ENCODE measurements at places on chromosomes 5 and 9. TPM values are rescaled to one million over a fixed set of nuclear protein-coding genes. Genes with fewer than 3 reads are reported as not detected.
A peak's percentile ranks its signal among the peaks of the same experiment; 100 is the strongest.

Gene ZFP37
- total RNA-seq = 10.1 TPM

DNA sequence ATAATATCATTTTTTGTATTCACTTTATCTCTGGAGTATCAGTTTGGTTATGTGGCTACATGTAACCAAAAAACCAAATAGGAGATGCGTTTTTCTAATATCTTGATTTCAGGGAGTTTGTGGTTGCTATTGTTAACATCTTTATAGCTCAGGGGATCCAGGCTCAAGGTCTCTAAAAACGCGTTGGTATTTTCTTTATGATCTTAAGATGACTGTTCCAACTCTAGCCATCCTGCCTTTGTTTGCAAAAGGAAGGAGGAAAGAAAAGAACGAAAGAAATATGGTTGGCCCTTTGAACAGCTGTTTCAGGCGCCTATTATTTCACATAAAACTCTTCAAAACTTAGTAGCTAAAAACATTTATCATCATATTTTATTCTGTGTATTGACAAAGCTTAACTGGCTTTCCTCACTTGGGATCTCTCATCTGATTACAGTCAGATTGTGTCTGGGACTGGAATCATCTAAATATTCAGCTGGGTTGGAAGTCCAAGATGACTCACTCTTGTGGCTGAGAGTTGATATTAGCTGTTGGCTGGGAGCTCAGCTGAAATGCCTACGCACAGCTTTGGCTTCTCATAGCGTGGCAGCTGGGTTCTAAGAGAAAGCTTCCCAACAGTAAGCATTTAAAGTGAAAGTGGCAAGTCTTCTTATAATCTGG is 60.1 kb downstream of the FAM174A start:
- peak overlapping the region; percentile 69 for H3K27ac ChIP-seq
- no peaks in the 10 kb centered on the region for H3K36me3 ChIP-seq
- DNase-seq = peak; percentile 87
- peaks cover 11% of the 10 kb centered on the region for H3K4me1 ChIP-seq
- peak overlapping the region; percentile 31 for H3K4me3 ChIP-seq
- H3K27me3 ChIP-seq = no peaks in the 10 kb centered on the region

DNA sequence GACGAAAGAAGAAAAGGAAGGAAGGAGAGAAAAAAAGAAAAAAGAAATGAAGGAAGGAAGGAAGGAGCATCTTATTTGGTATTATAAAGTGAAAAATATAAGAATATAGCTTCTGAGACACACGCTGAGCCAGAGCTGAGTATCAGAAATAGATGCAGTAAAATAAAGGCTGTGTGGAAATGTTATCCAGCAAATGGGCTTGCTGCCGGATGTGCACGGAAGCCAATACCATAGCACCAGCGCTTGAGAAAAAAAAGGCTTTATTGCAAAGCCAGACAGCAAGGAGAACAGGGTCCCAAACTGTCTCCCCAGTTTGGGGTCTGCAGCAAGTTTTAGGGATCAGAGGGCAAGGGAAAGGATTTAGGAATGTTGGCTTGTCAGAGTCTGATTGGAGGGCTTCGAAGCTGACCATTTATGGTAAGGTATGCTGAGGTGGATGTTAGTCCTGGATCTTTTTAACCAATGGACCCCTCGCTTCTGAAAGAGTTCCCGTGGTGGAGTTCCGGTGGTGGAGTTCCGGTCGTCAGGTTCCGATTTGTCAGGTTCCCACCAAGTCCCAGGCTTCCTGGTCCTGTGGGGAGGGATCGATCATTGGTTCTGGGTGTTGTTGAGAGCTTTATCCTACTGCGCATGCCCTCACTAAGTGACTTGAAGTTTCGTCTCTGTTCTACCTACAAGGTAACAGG is 70.4 kb downstream of the SFXN1 start:
- H3K4me3 ChIP-seq = no peak overlapping the region
- H3K27me3 ChIP-seq = no peaks in the 10 kb centered on the region
- H3K4me1 ChIP-seq = no peaks in the 10 kb centered on the region

DNA sequence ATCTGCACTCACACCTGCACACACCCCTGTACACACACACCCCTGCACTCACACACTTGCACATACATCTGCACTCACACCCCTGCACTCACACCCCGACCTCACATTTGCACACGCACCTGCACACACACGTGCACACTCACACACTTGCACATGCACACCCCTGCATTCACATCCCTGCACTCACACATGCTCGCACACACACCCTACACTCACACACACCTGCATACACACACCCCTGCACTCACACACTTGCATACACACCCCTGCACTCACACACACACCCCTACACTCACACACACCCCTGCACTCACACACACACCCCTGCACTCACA is 27.5 kb downstream of the GLT6D1 start:
- DNase-seq = no peak
- H3K27ac ChIP-seq = no peak overlapping the region
- no peaks in the 10 kb centered on the region for H3K4me1 ChIP-seq
- H3K4me3 ChIP-seq = no peak overlapping the region

- no peaks in the 10 kb centered on the region for H3K27me3 ChIP-seq
- peak; percentile 1 for DNase-seq
- H3K36me3 ChIP-seq = 0 out of 2 replicates have a peak, but pooled peaks cover 2% of the 10 kb centered on the region
- no peaks in the 10 kb centered on the region for H3K4me1 ChIP-seq
Observed at GRCh38 chr9:4225291-4226028, 74.4 kb downstream of the GLIS3 start.

Gene LOX
- total RNA-seq = 1.7 TPM

DNA sequence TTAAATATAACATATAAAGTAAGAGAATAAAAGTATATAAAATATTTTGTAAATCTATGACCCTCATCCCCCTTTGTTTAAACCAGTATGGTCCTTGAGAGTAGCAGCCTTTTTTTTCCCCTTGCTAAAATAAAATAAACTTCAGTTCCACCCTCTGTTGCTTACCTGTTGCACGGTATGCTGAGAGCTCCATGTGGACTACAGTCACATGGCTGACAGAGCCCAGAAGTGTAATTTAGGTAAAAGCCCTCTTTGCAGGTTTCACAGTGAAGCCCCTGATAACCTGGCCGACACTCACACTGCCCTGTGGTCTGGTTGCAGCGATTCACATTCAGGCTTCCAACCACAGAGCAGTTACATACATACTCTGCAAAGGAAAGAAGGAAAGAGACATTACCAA is 55.1 kb downstream of the MEGF9 start:
- no peaks in the 10 kb centered on the region for H3K4me1 ChIP-seq
- H3K4me3 ChIP-seq = no peak overlapping the region
- DNase-seq = no peak
- no peaks in the 10 kb centered on the region for H3K27me3 ChIP-seq
- no peaks in the 10 kb centered on the region for H3K36me3 ChIP-seq
- no peak overlapping the region for H3K27ac ChIP-seq

Gene CCNJL
- total RNA-seq = 6.5 TPM

DNA sequence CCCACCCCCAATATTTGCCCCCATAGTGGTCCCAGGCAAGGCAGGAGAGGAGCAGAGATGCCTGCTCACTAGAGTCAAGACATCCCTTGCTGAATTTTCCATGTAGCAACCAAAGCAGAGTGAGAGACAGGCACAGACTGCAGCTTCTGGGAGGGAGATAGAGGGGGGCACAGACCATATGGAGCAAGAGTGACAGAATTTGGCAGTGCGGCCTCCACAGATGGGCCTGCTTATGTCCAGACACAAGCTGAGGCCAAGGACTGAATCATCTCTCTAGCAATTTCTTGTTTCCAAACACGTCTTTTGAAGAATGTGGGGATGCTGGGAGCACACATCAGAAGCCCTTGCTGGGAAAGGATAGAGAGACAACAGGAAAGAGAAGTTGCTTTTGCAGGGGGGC is 53.0 kb upstream of the ALDH1B1 start:
- no peak overlapping the region for H3K4me3 ChIP-seq
- H3K27ac ChIP-seq = no peak overlapping the region
- no peak for DNase-seq
- H3K36me3 ChIP-seq = no peaks in the 10 kb centered on the region
- no peaks in the 10 kb centered on the region for H3K4me1 ChIP-seq
- H3K27me3 ChIP-seq = no peaks in the 10 kb centered on the region

DNA sequence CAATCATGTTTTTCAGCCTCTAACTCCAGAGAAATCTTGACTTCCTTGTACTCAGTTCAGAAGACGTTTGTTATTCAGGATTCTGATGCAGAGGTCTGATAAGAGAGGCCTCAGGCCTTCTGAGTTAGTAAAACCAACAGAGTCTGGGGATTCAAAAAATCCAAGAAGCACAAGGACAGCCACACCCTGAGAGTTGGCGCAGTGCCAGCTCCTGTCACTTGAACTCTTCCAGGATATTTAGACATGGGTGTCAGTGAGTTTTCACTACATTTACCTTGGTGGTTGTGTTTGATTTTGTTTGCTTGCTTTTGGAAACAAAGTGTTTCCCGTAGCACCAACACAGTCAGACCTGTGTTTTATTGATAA is 41.6 kb upstream of the PDE8B start:
- no peaks in the 10 kb centered on the region for H3K36me3 ChIP-seq
- peak overlapping the region; percentile 43 for H3K4me3 ChIP-seq
- H3K27ac ChIP-seq = no peak overlapping the region
- peaks cover 18% of the 10 kb centered on the region for H3K4me1 ChIP-seq

Gene IL13
- not detected for total RNA-seq

- peak; percentile 45 for DNase-seq
- H3K4me3 ChIP-seq = peak overlapping the region; percentile 87
- H3K27ac ChIP-seq = no peak overlapping the region
Observed at GRCh38 chr9:126614088-126614454, 343 bp downstream of the LMX1B start.

Gene PSIP1
- total RNA-seq = 148 TPM

DNA sequence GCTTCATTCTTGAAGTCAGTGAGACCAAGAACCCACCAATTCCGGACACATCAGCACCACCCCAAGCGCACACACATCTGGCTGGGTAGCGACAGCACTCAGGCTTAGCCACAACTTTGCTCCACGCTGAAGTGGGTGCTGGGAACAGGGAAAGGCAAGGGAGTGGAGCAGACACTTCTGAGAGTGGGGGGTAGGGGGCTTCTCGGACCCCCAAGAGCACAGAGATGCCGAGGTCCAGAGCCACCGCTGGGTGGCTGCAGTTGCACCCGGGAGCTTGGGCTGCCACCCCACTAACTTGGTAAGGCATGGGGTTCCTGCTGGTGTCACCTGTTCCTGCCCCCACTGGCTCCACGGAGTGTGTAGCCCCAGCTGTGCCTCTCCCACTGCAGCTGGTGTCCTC is 225.3 kb upstream of the RIOK2 start:
- DNase-seq = no peak
- H3K36me3 ChIP-seq = no peaks in the 10 kb centered on the region
- H3K4me3 ChIP-seq = no peak overlapping the region
- peaks cover 10% of the 10 kb centered on the region for H3K4me1 ChIP-seq

DNA sequence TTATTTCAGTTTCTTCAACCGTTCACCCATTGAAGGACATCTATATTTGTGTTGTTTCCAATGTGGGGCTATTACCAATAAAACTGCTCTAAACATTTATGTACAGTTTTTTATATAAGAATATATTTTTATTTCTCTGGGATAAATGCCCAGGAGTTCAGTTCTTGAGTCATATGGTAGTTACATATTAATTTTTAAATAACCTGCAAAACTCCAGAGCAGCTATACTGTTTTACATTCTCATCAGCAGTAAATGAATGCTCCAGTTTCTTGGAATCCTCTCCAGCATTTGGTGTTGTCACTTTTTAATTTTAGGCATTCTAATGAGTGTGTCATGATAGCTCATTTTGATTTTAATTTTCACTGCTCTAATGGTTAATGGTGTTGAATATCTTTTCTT is 36.2 kb downstream of the CDK7 start:
- H3K4me1 ChIP-seq = no peaks in the 10 kb centered on the region
- H3K4me3 ChIP-seq = no peak overlapping the region
- H3K27ac ChIP-seq = no peak overlapping the region
- H3K27me3 ChIP-seq = no peaks in the 10 kb centered on the region
- no peak for DNase-seq

GRCh38 chr5:136501133-136501532 is 135.8 kb upstream of the TRPC7 start:
- H3K27me3 ChIP-seq = no peaks in the 10 kb centered on the region
- H3K27ac ChIP-seq = no peak overlapping the region
- no peaks in the 10 kb centered on the region for H3K4me1 ChIP-seq
- no peaks in the 10 kb centered on the region for H3K36me3 ChIP-seq
- no peak for DNase-seq

GRCh38 chr9:630817-631216 is 210.7 kb upstream of the DMRT1 start:
- H3K36me3 ChIP-seq = no peaks in the 10 kb centered on the region
- no peaks in the 10 kb centered on the region for H3K27me3 ChIP-seq
- no peak overlapping the region for H3K4me3 ChIP-seq
- peaks cover 12% of the 10 kb centered on the region for H3K4me1 ChIP-seq
- DNase-seq = no peak

Gene BAG1
- total RNA-seq = 48.2 TPM

DNA sequence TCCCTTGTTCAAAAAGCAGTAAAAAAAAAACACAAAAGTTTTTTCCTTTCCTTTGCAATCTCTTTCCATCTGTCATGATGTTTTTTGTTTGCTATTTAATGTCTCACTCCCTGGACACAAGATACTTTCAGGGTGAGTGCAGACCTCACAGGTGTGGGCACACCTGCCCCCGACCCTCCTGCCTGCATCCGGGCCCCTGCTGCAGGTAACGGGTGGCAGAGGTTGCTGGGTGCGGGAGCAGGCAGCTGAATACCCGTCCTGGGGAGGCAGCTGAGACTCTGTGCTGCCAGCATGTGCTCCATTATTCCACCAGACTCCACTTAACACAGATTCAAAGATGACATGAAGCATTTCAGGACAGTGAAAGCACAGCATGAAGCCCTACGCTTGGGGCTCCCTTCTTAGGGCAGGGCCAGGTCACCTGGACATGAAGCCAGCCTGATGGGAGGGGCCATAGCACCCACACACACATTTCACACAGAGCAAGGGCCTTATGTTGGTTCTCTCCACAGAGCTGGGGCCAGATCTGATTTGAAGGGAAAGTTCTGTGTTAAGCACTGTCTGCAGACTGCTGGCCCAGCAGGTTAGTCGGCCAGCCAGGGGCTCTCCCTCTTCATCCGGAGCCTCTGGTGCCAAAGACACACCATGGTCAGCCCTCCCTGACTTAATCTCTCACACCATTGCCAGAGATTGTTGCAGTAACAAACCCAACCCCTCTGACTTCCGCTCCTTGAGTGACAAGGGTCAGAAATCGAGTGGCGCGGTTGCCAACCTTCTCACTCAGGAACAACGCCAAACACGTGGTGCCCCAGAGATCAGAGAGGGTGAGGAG is 13.0 kb downstream of the NEK6 start:
- H3K27me3 ChIP-seq = no peaks in the 10 kb centered on the region
- peaks cover 21% of the 10 kb centered on the region for H3K4me1 ChIP-seq
- H3K4me3 ChIP-seq = no peak overlapping the region
- H3K27ac ChIP-seq = no peak overlapping the region

DNA sequence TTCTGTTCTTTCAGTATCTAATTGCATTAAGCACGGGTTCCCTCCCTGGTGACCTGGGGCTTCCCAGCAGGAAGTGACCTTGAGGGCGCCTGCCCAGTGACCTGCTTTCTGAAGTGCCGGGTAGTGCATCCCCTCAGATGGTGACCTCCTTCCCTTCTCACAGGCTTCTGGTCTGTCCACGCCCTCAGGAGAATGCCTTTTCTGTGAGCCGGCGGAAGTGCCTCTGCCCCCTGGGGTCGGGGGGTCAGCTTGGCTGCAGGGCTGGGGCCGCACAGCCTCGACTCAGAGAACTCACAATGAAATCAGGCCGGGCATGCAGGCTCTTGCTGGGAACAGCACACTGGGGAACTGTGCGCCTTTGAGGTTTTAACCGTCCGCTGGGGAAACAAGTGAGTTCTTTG is 124.5 kb upstream of the PHYKPL start:
- H3K36me3 ChIP-seq = no peaks in the 10 kb centered on the region
- H3K27ac ChIP-seq = no peak overlapping the region
- H3K4me1 ChIP-seq = no peaks in the 10 kb centered on the region
- H3K4me3 ChIP-seq = no peak overlapping the region
- H3K27me3 ChIP-seq = peaks cover 3% of the 10 kb centered on the region

Gene NR4A3
- total RNA-seq = 0.32 TPM

All from SJCRH30 (cell line).